ENCODE measurements at places on chromosomes 5 and 9.
A peak's percentile ranks its signal among the peaks of the same experiment; 100 is the strongest.

- DNase-seq: no peak
Observed at GRCh38 chr9:91816356-91816755, 133.7 kb downstream of the ROR2 start.

DNA sequence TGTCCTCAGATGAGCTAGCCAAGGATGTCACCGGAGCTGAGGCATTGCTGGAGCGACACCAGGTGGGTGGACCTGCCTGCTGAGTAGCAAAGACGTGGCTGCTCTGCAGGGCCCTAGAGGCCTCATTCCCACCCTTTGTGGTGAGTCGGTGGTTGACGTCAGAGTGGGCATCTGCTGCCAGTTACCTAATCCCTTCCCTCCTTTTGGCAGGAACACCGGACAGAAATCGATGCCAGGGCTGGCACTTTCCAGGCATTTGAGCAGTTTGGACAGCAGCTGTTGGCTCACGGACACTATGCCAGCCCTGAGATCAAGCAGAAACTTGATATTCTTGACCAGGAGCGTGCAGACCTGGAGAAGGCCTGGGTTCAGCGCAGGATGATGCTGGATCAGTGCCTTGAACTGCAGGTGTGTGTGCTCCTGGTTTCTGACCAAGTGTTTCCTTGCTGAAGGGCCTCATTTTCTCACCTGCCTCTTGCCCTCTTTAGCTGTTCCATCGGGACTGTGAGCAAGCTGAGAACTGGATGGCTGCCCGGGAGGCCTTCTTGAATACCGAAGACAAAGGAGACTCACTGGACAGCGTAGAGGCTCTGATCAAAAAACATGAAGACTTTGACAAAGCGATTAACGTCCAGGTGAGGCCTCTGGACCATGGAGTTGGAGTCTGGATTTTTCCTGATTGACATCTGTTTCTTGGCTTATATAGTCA lies 48.9 kb downstream of the DYNC2I2 start:
- DNase-seq: peak; percentile 85

DNA sequence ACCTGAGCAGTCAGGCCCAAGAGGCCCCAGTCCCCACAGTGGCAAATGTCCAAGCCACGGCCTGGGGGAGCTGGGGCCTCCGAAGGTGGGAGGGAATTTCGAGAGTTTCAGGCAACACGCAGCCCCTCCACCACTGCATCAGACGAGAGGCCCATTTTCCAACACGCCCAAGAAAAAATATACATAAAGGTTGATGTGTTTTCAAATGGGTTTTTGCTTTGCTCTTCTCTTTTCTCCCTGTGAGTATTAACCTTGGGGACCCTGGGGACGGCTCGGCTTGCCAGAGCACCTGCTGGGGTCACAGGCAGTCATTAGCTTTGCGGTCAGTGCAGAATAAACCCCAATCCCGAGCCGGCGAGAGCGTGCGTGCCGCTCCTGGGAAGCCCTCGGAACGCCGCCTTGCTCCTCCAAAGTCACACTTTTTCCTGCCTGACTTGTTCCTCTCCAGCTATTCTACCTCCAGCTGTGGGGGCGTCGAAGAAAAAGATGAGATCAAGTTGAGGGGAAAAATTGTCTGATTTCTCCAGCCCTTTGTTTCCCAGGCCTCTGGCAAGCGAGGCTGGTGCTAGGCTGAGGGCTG lies 31.5 kb downstream of the ASS1 start:
- DNase-seq: no peak

DNA sequence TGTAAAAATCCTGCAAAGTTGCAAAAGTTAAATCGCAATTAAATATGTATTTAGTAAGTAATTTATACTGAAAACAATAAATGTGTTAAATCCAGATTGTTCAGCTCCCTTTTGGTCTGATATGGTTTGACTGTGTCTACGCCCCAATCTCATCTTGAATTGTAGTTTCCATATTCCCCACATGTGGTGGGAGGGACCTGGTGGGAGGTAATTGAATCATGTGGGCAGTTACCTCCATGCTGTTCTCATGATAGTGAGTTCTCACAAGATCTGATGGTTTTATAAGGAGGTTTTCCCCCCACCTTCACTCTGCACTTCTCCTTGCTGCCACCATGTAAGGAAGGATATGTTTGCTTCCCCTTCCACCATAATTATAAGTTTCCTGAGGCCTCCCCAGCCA lies 140.0 kb downstream of the CDH6 start:
- DNase-seq: no peak

GRCh38 chr9:107660976-107661375 lies 171.4 kb upstream of the KLF4 start:
- no peak for DNase-seq

DNA sequence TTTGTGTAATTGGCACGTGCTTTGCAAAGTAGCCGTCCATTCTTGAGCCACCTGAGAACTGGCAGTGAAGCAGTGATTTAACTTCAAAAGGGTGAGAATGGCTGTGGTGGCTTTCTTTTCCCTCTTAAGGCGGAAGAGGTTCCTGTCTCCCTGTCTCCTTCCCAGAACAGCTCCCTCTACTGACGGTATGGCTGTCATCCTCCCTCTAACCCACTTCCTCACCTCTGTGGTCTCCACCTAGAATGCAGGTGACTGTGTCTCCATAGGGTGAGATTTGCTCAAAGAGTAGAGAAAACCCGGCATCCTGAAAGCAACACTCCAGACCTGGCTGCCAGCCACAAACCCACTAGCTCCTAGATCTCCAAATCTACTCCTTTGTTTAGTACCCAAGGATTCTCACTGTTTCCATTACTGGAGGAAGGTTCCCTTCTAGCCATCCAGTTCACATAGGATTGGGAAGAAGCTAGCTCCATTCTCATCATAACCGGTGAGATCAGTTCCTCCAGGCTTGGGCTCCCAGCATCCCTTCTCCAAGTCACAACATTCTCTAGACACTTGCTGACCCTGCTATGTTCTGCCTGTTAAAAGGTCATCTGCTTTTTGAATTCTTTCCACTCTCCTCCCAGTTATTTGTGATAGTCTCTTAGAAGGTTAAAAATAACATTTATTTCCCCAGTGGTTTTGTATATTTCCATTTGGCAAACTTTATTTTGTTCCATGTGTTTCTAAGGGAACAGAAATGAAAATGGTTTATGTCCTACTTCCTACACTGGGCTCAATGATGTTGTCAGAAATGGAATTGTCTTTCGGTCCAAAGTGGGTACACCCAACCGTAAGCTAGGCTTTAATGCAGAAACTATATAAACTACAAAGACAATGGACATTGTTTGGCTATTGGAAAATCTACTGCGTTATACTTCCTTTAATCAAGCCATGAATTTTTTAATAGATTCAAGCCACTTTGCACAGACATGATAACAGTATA lies 269.4 kb downstream of the CWC27 start:
- no peak for DNase-seq

Data from femur (tissue), 1 donor.